ENCODE measurements at places on chromosomes 7 and 10.

GRCh38 chr10:61760943-61761824 lies 98.5 kb downstream of the CABCOCO1 start:
- DNase-seq, result no peak

DNA sequence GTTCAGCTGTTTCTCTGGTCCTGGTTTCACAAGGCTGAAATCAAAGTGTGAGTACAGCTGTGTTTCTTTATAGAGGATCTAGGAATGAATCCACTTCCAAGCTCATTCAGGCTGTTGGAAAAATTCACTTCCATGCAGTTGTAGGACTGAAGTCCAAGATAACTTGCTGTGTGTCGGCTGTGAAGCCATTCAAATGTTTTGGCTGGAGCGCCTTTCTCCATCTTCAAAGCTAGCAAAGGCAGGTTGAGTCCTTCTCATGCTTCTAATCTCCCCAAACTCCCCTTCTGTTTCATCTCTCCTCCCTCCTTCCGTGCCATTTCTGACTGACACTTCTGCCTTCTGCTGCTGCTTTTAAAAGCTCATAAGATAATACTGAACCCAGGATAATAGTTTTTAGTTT lies 1195.4 kb upstream of the LRRN3 start:
- no peak for DNase-seq

DNA sequence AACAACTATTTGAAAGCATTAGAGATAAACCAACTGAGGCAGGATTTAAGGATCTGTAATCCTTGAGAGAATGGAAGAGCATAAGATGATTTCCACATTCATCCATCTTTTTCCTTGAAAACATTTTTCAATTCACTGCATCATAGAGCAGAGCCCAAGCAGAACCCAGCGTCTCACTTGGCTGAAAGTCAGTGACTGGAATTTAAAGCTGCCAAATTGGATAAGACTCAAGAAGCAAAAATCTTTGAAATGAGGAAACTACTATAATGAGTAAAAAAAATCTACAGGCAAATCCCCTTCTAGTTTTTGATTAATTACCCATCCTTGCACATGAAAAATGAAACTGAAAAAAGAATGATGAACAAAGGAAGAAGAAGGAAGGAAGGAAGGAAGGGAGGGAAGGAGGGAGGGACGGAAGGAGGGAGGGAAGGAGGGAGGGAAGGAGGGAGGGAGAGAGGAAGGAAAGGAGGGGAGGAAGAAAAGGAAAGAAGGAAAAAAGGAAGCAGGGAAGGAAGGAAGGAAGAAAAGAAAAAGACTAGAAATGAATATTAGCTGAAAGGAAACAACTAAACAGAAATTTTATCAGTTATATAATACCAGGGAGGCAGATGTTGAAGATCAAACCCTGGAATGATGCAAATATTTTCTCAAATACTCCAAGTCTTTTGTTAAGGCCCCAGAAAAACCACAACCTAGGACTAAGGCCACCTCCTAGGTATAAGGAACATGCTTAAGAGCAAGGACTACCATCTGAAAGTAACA lies 336.3 kb upstream of the MAGI2 start:
- no peak for DNase-seq

GRCh38 chr7:41886262-41886900 lies 183.5 kb upstream of the INHBA start:
- no peak for DNase-seq

GRCh38 chr7:55873765-55874164 lies 11.2 kb upstream of the SEPTIN14 start:
- DNase-seq, result no peak

- DNase-seq, result no peak
Measured at GRCh38 chr7:39054731-39055130, 77.0 kb downstream of the POU6F2 start.

DNA sequence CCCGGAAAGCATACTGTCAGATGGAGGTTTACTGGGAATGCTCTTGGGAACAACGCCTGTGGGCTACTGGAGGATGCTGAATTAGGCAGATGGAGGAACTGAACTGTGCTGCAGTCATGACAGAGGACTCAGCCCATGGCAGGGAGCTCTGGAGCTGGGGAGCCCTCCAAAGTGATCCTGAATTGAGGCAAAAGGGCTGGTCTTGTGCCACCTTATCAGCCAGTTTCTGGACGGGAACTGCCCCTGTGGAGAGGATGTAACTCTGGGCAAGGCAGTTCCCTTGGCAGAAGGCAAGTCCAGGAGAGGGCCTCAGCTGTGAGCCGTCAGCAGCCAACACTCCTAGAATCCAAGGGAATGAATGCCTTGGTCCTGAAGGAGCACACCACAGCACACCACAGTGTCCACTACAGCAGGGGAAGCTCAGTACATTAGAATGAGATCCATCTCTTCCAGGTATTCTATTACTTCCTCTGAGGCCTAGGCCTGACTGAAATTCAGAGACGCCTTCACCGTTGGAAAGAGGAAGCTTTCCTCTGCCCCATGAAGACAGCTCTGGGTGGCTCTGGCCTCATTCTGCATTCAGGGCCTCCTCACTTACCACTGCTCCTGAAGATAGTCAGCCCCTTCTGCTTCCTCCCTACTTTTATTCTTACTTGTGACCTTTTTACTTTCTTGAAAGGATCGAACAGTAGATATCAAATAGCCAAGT lies 139.6 kb upstream of the GPR26 start:
- no peak for DNase-seq

DNA sequence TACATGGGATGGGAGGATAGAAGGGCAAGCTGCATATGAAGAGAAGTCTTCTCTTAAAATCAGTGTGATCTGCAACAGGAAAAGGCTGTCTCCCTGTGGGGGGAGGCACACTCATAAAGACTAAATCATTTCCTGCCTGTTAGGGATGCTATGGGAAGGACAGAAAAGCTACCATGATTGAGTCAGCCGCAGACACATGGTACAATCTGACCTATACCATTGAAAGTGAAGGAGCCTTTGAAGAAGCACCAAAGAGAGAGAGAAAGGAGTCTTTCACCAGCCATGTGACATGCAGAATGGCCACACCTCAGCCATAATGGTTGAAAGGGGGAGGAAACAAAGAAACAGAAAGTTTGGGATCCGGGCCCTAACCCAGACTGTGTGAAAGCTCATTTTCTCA lies 29.1 kb downstream of the NUDCD3 start:
- DNase-seq, result no peak

DNA sequence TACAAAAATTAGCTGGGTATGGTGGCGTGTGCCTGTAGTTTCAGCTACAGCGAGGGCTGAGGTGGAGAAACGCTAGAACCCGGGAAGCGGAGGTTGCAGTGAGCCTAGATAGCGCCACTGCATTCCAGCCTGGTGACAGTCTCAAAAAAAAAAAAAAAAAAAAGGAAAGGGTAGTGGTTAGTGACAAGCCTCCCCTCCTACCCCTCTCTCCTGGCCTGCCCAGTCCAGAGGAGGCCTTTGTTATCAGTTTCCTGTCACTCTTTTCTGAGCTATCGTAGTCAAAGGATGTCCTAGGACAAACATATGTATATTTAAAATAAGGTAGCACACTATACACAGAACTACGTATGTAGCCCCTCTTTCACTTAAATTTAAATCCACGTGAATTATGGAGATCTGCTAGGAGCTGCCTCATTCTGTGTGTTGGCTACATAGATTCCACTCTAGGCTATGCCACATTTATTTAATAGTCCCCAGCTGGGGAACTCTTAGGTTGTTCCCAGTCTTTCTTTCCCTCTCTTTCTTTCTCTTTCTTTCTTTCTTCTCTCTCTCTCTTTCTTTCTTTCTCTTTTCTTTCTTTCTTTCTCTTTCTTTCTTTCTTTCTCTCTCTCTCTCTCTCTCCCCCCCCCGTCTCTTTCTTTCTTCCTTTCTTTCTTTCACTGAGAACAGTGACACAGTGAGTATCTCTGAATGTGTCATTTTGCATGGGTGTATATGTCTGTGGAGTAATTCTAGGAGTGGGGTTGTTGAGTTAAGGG lies 3.9 kb downstream of the TSPAN15 start:
- no peak for DNase-seq

GRCh38 chr10:102649797-102650654 lies 5.7 kb downstream of the TRIM8 start:
- no peak for DNase-seq

DNA sequence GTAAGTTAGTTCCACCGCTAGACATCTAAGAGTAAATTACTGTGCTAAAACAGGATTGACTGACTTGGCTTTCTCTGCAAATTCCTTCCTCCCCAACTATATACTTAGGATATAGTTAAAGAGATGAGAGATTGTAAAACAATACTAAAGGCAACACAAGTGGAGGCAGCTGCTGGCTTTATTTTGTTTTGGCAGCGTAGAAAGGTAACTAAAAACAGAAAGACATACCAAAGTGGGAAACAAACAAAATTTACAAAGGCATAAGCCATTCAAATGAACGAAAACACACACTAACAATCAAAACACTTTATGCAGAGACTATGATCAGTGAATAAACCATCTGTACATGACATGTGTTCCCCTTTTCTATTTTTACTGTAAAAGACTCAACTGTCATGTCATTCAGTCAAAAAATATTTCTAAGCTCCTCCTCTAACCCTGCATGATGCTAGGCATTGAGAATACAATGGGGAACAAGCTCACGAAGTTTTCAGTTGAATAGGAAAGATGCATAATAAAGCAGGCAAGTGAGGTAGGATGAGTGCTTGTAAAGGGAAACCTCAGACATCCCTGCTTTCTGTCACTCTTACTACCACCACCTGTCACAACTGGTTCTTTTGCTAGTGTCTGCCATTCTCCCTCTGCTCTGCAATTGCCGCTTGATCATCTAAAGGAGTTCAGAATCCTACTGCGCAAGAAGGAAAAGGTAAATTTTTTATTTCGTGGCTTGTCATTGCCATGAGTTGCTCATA lies 64.2 kb upstream of the COL1A2 start:
- no peak for DNase-seq

DNA sequence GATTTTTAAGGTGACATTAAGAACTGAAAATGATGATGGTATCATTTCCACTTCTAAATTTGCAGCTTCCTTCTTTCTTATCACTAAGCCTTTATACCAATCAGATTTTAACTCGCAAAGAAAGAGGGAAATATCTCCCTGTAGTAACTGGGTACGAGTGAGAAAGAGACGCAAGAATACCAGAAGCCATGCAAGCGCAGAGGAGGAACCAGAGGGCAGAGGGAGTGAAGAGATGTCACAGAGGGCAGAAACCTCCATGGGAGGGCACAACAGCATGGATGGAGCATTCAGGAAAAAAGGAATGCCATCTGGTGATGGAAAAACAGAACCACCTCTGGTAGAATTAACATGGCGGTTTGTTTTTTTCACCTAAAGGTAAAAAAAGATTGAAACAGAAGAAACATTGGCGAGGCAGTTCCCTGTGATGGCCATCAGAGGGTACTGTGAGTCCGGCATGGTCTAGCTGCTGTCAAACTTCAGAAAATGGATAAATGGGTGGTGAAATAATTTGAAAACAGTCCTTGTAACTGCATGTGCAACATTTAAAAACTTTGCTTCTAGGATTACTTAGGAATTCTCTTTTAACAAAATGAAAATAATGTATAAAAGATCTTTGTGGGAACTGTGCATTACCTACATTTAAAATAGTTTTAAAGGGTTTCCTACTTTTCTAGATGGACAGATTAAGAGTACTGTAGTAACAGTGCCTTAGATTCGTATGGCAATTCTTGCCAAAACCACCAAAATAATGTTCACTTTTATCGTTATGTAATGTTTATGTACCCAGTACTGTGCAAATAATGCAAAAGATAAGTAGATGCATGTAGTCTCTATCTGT lies 91.8 kb downstream of the ARHGAP12 start:
- DNase-seq, result no peak

DNA sequence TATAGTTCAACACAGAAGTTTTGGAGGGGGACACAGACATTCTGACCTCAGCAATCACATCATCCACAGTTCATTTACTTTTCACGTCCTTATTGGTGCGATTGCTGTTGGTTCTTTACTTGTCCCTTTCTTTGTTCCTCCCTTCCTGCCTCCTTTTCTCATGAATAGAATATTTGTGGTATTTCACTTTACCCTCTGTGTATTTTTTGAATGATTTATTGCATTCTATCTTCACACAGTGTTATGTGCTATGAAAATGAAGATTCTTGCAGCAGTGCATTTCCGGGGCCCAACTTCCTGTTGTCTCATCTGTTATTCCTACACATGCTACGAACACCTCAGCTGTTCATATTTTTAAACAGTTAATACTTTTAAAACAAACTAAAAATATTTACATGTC lies 179.6 kb downstream of the ZMYND11 start:
- no peak for DNase-seq

DNA sequence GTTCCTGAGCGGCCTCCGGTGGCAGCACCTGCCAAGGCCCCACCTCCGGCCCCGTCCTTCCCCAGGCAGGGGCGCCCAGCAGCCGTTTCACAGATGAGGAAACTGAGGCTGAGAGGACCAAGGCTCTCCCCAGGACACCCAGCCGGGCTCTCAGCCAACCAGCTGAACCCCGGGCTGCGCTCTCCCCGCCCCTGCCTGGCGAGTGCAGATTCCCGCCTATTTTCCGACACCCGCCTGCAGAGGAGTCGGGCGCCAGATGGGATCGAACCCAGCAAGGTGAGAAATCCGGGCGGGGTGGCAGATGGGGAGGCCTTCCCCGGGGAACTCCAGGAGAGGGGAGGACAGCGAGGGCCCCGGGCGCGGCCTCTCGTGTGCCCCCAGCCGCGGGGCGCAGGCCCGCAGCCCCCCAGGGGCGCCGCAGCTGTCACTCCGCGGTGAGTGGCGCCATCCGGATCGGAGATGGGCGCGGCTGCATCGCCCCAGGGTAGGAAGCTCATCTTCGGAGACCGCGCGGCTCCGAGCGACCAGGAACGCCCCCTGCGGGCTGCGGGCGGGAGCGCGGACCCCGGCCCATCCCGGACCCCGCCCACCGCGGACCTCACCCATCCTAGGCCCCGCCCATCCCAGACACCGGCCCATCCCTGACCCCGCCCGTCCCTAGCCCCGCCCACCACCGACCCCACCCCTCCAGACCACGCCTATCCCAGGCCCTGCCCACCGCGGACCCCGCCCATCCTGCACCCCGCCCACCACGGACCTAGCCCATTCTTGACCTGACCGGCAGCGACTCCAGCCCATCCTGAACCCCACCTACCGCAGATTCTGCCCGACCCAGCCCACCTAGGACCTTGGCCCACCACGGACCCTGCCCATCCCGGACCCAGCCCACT lies 90.3 kb downstream of the MICALL2 start:
- DNase-seq, result no peak

GRCh38 chr7:3140834-3141233 lies 97.2 kb upstream of the CARD11 start:
- DNase-seq, result no peak

DNA sequence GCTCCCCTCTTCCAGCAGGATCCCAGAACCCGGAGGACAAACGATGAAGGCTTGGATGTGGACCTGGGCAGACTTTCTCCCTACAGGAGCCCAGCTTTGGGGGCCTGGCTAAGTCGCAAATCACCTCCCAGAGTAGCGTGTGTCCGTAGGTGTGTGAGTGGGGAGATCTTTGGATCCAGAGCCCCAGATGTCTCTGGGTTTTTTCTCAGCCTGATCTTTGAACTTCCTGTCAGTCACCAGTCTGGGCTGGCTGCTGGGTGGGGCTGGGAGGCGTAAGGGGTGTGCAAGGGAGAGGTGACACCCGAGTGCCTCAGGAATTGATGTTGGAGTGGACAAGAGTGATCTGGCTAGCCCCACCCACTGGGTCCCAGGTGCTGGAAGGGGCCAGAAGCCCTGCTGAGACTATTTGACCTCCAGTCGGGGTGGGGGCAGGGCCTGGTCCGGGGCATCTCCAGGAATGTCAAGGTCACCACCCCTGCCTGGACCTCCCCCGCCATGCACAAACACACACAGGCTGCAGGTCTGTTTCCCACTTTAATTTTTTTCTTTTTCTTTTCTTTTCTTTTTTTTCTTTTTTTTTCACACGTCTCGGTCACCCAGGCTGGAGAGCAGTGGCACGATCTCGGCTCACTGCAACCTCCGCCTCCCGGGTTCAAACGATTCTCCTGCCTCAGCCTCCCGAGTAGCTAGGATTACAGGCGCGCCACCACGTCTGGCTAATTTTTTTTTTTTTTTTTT lies at the start of gene MOGAT3:
TSS of gene MOGAT3 (minus strand) at position 175 of the 738 bp plus-strand sequence. CDS start 182 bp downstream, outside the sequence.
- no peak for DNase-seq
